ENCODE measurements at places on chromosomes 1 and 21.
A peak's percentile ranks its signal among the peaks of the same experiment; 100 is the strongest.

DNA sequence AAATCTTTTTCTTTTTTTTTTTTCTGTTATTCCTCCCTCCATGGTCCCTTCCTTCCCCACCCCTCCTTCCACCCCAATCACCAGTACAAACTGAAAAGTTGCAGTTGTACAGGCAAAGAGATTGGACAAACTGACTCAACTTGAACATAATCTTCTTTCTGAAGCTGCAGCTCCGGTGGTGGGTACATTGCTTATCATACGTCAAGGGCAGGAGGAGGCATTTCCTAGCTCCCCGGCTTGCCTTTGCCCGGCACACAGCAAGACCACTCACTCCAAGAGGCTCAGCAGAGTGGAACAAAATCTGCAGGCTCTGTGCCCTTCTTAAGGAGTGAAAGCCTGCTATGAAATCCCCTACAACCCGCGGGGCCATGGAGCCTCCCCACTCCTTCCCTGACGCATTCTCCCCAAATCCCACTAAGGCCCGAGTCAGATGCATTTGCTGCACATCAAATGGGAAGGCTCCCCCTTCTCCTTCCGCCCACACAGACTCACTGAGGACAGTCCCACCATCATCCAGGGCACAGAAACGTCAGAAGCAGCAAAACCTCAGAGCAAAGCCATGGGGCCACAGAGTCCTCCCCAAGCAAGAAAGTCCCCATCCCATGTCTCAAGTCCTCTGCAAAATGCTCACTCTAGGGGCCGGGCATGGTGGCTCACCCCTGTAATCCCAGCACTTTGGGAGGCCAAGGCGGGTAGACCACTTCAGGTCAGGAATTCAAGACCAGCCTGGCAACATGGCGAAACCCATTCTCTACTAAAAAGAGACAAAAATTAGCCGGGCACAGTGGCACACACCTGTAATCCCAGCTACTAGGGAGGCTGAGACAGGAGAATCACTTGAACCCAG lies 45.9 kb downstream of the SYF2 start:
- DNase-seq = no peak

DNA sequence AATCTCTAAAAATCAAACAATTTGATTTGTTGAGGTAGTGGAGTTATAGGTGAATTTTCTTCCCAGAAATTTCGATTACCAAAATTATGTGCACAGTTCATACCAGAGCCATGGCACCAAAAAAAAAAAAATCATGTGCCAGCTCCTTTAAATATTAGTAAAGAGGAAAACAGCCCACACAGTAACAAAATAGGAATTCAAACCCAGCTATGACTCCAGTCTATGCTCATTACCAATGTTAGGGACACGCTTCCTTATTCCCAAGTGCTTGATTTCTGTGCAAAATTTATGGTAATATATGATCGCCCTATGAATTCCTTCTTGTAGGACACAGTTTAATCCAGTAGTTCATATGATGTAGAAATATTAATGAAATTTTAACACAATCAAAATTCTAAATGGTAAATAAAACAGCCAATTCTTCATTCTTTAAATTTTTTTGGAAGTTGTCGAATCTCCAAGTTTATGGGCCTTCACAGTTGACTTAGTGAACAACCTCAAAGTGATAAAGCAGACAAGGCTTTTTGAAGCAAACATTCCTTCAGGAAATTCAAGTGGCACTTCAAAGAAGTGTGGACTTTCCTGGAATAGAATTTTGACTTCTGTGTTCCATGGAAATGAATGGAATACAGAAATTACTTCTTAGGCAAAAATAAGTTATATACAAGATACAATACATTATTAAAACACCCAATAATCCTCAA lies 1.9 kb downstream of the TOR1AIP2 start:
- no peak for DNase-seq

GRCh38 chr1:34460193-34460592 lies 283.5 kb downstream of the C1orf94 start:
- peak; percentile 18 for DNase-seq

DNA sequence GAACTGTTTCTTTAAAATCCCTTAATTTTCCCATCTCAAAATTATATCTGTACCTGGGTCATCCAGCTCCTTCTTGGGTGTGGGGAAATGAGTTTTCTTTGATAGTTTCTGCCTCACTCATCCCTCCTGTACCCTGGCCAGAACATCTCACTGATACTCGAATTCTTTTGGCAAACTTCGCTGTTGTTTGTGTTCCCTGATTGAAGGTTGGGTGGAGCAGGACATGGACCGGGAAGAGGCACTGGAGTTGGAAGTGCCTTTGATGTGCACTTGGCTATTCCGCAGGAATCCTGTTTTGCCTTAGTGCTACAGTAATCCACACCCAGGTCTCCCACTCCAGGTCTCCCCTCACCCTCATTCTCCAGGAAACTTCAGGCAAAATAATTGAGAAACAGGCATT lies 11.2 kb downstream of the MINDY1 start:
- no peak for DNase-seq

GRCh38 chr1:46703927-46704641 lies 14.8 kb downstream of the EFCAB14 start:
- DNase-seq = no peak

DNA sequence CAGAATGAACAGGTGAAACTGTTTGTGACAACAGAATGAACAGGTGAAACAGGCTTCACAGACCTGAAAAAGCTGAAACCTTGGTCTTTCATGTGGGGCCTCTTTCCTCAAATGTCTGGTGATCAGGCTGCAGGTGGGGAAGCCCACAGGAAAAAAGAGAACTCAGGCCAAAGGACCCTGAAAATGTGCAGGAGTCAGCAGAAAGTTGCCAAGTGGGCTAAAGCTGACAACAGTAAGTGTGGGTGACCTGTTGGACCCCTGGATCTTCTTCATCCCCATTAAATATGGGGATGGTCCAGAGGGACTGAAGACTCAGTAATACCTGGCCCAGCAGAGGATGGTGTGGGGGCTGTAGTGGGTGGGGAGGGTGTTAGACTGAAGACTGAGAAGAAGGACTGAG lies 9.1 kb upstream of the CHIT1 start:
- no peak for DNase-seq

GRCh38 chr1:53315456-53316423 lies 12.1 kb downstream of the LRP8 start:
- no peak for DNase-seq

- no peak for DNase-seq
Measured at GRCh38 chr1:199646761-199647160, 380.7 kb upstream of the NR5A2 start.

- no peak for DNase-seq
Measured at GRCh38 chr1:41883507-41883906, 35.2 kb downstream of the HIVEP3 start.

DNA sequence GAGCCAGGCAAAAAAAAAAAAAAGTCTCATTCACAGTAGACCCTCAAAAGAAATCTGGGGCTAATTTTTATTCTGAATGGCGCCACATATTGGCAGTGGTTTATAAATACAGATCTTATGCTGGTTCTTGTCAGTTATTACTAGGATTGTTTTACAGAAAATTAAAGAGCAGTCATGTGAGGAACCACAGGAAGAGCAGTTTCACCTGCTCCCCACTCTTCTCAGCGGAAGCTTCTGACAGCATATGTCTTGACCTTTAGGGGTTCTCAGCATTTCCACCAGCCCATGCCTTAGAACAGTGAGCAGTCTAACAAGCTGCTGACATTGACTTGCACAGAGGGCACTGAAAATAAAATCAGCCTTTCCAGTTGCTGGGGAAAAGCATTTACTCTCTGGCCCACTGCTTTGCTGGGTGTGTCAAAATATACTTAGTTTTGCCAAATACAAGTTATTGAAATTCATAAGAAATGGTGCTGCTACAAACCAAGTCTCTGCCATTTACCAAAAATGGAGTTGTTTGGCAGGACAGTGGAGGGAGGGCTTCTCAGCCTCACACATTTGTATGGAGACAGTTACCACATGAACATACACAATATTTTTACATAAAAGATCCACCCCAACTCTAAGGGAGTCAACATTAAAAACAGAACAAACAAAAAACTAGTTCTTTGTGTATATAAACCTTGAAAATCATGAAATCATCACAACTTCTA lies 144.2 kb downstream of the SYT2 start:
- no peak for DNase-seq

- DNase-seq = no peak
Measured at GRCh38 chr1:13829152-13829769, 129.3 kb downstream of the PRDM2 start.

GRCh38 chr1:6075748-6076147 lies 30.1 kb downstream of the KCNAB2 start:
- DNase-seq = no peak

GRCh38 chr1:46527474-46528296 lies 23.8 kb downstream of the KNCN start:
- peak; percentile 85 for DNase-seq

DNA sequence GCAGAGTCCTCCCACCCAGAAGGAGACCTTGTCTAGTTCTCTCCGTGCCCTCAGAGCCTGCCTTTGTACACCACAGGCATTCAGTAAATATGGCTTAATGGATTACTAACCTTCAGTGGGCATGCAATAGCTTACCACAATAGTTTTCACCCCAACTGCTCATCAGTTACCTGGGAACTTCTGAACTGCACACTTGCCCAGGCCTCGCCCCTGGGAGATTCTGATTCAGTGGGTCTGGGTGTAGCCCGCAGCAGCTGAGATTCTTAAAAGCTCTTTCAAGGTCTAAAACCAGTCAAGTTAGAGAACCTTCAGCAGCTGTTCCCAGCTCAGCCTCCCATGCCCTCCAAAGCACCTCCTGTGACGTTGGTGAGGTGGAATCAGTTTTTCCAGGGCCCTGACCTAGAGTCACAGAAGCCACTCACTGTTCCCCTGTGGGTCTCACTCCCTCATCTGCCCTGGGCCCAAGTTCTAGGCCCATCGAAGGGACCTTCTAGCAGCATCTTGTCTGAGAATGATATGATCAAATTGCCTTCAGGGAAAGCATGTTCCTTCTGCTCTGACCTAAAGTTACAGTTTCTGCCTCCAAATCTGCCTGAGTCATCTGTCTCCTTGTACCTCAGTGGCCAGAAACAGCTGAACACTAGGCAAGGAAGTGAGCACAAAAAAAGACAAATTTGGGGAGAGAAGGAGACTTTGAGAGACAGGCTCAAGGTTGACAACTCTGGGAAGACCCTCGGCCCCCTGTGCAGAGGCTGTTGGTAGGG lies 10.8 kb downstream of the ASAP3 start:
- DNase-seq = peak; percentile 68

DNA sequence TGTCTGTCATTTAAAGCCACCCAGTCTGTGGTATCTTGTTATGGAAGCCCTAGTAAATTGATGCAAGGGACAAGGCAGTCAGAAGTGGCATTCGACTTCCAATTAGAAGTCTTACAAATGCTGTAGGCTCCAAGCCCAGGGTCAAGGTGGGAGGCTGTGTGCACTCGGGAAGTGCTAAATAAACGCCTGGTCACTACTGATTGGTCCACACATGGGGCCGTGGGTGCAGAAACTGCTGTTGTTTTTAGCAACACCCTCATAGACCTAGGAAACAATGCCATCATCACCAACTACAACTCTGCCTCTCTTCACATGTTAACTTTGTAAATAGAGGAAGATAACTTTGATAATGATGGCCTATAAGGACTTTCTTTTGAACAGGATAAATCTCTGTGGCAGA lies 20.2 kb upstream of the ZBTB21 start:
- DNase-seq = no peak

- DNase-seq = peak; percentile 35
Measured at GRCh38 chr1:14055442-14056223, 355.6 kb downstream of the PRDM2 start.

DNA sequence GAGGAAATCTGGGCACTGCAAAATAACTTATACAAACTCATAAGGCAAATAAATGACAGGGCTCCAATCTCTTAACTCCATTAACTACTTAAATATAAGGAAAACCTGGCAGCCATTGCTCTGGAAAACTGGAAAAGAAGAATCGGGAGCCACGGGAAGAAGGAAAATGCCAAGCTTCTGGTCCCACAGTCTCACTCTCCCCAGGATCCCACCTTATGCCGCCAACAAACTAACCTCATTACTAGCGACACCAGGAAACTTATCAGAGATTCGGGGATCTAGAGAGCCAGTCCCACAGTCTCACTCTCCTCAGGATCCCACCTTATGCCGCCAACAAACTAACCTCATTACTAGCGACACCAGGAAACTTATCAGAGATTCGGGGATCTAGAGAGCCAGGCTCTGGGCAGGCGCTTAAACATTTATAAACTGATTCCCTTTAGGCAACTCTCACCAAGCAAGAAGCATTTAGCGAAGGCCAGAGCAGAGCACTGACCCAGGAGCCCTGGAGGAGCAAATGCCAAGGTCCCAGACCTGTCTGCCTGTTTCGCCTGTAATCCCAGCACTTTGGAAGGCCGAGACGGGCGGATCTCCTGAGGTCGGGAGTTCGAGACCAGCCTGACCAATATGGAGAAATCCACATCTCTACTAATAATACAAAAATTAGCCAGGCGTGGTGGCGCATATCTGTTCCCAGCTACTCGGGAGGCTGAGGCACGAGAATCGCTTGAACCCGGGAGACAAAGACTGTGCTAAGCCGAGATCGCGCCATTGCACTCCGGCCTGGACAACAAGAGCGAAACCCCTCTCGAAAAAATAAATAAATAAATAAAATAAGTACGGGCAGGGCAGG lies 720 bp downstream of the PSMB2 start:
- peak; percentile 24 for DNase-seq

GRCh38 chr1:155978973-155979429 lies 654 bp upstream of the ARHGEF2 start:
- peak; percentile 65 for DNase-seq

DNA sequence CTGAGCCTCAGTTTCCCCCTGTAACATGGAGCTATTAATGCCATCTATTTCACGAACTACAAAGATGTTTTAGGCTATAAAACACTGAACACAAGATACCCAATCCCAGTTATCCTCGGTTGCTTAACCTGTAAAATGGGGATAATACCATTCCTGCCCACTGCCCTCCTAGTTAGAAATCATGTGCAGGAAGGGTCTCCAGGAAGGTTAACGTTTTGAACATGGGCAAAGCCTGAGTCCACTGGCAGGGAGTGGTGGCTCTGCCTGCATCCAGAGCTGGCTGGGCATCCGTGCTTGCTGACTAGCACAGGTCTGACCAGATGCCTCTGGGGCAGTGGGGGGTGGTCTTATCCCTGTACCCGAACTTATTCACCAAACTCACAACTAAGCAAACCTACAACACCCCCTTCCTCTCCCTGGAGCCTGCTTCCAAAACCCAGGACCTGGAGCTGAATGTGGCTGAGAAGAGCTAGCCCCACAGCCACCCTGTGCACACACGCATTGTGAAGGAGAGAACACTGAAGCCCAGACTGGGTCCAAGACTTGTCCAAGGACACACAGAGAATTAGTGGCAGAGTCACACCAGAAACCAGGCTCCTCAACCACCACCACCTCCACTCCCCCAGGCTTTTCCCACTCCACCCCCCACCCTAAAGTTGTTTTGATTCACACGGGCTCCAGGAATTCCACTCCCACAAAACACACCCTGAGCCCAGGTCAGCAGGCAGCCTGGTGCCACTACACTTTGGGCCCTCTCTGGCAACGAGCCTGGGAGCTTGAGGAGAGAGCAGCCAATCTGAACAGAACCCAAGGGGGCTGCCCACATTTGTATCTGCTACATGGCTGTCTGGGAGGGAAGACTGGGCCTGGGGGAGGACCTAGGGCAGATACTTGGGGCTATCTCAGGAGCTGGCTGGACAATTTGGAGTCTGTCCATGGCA lies 1.6 kb downstream of the E2F2 start:
- no peak for DNase-seq

GRCh38 chr1:81029266-81029665 lies 771.5 kb upstream of the ADGRL2 start:
- DNase-seq = no peak
